ENCODE measurements at places on chromosomes 13 and 19.
A peak's percentile ranks its signal among the peaks of the same experiment; 100 is the strongest.

GRCh38 chr19:50817941-50818858, 5.4 kb downstream of the KLK1 start:
- no peak for DNase-seq

DNA sequence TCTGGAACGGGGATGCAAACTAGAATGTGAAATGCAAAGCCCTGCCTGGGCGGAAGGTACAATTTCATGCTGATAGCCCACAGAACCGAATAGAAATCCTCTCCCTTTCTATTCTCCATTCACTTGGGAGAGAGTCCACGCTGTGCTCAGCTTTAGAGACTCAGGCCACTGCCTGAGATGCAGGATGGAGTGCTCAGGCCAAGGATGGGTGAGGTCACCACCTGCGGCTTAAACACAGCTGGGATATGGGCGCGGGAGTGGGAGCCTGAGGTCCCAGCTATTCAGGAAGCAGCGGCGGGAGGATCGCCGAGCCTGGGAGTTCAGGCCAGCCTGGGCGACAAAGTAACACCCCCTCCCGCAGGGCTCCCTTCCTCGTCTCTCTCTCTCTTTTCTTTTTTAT, 446 bp upstream of the ZNF83 start:
- no peak for DNase-seq

DNA sequence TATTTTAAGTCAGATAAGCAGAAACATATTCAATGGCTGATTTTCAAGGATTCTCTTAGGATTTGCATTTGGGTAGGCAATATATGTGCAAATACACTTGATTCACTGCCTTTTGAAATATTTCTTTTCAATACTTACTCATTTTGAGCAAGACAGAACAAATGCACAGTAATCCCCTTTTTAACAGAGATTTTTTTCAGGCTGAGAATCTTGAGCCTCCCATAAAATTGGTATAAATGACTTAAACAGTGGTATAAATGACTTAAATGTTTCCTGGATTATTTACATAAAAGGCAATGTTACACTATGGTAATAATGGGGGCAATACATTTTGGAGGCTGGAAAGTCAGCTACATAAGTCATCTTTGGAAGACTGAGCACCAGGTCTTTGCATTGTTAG, 389.0 kb downstream of the OLFM4 start:
- no peak for DNase-seq

- DNase-seq: peak; percentile 5
These were observed 4.8 kb downstream of the F2RL3 start for GRCh38 chr19:16893686-16893989.

DNA sequence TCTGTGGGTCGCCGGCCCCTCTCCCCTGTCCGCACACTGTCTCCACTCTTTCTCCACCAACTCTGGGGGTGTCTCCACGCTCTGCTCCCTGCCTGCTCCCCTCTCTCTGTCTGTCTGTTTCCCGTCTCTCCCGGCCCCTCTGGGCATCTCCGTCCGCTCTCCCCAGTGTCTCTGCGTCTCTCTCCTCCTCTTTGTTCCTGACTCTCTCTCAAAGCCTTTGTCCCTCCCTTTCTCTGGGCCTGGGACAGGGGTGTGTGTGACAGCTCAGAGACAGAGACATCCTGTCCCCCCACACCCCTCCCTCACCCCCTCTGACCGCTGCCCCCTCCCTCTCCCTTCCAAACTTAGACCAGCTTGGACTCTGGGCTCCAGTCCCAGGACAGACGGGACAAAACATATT, 668 bp upstream of the SBK3 start:
- no peak for DNase-seq

GRCh38 chr19:12139269-12139668, 881 bp downstream of the ZNF20 start:
- DNase-seq: no peak

- peak; percentile 69 for DNase-seq
These were observed 8.3 kb upstream of the MTRF1 start for GRCh38 chr13:41271456-41272285.

- no peak for DNase-seq
These were observed 99.6 kb downstream of the CCNA1 start for GRCh38 chr13:36531746-36532486.

- no peak for DNase-seq
These were observed 4.3 kb downstream of the ONECUT3 start for GRCh38 chr19:1757468-1758230.

- no peak for DNase-seq
These were observed 12.5 kb downstream of the PEPD start for GRCh38 chr19:33508941-33509614.

- no peak for DNase-seq
These were observed 177.1 kb downstream of the KCNRG start for GRCh38 chr13:50192272-50192813.

- no peak for DNase-seq
These were observed 221.1 kb downstream of the ITGBL1 start for GRCh38 chr13:101673360-101674105.
